ENCODE measurements at places on chromosomes 3 and 15.

DNA sequence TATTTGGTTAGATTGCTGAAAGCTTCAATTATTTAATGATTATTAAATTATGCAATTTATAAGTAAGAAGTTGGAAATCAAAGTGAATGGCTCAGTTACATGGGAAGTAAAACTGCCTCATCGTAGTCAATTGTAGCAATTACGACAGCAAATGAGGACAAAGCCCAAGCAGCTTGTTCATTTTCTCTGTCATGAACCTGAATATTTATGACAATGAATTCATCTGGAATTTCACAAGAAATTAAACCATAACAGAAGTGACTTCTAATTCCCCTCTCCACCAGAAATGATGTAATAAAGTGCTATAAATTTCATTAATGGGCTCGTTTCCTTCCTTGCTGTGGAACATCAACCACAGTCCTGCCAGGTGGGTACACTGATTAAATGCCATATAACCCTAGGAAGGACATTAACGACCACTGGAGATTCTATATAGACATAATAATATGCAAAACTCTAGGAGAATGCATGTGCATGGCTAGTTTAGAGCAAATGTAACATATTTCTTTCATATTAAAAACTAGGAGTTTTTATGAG lies 273.8 kb upstream of the DCBLD2 start:
- no peak for DNase-seq

GRCh38 chr3:110900576-110900975 lies 171.0 kb upstream of the NECTIN3 start:
- no peak for DNase-seq

DNA sequence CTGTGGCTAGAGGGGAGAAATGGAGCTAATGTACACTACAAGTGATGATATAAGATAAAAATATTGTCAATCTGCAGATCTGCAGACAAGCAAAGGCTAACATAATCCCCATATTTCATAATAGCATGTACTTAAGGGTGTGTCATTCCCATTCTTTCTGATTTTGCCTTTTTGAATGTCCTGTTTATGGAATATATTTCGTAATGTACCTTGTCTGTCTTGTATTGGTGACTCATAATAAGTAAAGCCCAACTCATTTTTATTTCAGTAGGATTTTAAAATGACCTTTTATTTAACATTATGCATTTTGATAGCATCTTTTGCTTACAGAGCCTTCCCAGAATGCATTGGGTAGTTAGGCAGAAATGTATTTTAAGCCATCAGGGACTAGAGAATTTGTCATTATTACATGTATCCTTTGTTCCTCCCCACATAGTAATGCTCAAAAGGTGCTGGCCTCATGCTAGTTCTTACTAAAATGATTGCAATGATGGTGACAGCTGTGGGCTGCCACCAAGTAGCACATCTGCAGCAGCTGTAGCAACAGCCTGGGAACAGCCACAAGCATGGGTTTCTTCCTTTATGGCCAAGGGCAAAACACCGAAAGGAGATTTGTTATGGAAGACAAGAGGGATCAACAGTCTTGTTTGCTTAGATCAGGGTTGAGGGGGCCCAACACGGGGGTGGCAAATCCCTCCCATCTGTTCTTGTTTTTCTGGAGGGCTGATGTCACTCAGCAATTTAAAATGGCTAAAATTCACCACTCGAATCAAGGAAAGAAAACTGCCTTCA lies 188.5 kb downstream of the CADPS start:
- no peak for DNase-seq

DNA sequence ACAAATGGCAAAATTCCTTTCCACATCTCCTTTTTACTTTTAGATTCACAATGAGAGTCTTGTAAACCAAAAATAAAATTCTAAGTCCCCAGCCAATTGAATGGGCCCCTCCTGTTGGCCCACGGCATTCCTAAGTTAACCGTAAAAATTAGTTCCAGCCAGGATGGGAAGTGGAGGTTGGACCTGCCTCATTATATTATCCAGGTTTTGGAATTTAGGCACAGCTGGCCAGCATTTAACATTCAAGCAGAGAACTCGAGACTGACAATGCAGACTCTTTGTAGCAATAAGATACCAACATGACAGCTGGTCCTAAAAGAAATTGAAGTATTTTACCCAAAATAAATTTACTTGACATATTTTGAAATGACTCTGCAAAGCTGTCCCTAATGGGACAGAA lies 321.0 kb upstream of the NAALADL2 start:
- no peak for DNase-seq

DNA sequence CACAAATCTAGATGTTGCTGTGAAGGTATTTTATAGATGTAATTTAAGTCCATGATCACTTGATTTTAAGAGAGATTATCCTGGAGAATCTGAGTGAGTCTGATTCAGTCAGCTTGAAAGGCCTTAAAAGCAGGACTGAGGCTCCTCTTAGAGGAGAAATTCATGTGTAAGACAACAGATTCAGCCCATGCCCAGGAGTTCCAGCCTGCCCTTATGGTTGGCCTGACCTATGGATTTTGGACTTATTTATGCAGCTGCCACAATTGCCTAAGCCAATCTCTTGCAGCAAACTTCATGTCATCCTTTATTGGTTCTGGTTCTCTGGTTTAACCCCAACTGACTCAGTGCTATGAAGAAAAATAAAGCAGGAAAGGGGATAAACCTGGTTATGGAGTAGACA lies 296.5 kb upstream of the RASGRP1 start:
- DNase-seq: no peak

GRCh38 chr15:63698692-63699091 lies 101.5 kb downstream of the FBXL22 start:
- no peak for DNase-seq

DNA sequence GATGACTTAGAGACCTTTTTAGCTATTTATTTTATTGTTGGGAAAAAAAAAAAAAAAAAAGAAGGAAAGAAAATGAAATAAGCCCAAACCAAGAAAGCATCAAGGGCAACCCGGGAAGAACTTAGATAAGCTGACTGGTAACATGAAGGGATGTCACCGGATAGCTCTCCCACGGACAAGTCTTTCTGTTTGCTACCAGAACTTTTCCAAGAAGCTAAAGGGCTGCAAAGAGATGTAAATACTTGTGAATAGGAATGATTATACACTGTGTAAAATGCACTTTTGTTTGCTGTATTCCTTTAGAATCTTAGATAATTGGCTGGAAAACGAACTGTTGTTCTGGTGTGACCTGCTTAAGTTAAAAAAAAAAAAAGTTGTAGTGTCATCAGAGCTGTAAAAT lies 2.8 kb downstream of the FOXB1 start:
- no peak for DNase-seq

DNA sequence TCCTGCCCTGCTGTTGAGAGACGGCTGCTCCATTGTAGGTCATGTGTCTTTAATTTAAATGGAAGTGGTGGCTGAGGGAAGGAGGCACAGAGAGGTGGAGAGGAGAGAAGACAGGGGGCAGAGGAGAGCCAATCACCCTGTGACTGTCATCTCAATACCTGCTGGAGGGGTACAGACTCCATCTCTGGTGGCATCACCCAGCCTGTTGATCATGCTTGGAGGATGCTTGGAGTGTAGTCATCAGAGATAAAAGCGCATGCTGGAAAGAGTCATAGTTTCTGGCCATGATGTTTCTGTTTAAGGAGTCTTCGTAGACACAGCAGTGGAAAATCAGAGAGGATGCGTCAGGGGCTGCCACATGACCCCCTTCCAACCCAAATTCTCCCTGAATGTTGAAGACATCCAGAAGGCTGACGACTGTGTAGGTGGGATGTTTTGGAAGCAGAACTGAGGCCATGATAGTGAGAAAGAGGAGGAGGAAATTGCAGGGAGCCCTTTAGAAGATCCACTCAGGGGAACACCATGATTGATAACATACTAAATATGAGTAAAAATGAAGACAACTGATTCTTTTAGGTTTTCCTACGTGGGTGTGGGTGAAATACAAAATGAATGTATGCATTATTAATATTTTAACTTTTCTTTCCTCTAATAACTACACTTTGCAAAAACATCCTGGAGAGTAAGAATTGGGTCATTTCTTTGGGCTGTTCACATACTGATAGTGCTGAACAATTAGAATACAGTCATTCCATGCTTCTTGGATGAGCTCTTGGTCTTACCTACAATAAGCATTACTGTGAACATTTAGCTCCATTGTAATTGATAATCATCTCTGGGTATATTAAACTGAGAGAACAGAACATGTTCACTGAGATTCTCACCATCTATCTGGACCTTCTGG lies 210.6 kb upstream of the ATP10A start:
- no peak for DNase-seq

DNA sequence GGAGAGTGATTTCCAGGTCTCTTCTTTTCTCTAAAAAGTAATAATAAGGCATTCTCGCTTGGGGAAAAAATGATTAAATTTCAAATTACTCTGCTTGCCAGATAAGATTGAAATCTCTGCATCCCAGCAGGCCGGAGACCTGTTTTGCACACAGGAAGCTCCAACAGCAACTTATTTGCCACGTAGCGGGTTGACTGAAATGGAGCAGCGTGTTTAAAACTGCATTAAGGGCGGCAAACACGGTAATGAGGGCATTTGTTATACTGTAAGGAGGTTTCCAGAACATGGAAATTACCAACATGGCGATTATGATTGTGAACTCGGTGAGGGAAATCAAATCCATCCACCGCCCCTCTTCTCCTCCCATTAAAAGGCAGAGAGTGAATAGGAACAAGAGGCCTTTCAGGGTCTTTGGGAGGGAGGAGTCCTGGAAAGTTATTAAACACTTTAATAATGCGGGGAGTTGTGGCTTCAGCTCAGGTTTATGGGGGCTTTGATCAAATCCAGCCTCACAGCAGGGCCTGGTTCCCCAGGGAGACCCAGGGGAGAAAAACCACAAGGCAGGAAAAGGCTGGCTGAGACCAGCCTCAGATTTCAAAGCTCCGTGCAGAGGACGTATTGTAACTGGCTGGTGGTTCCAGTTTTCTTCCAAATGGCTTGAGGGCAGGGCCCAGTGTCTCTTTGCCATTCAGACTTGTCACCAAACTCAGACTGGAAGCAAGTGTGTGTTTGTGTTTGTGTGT lies 242.3 kb downstream of the TLE3 start:
- no peak for DNase-seq

GRCh38 chr3:108406063-108406660 lies 104.2 kb downstream of the MYH15 start:
- DNase-seq: no peak

- DNase-seq: no peak
These were observed 368.6 kb upstream of the ROPN1 start for GRCh38 chr3:124360563-124360962.

DNA sequence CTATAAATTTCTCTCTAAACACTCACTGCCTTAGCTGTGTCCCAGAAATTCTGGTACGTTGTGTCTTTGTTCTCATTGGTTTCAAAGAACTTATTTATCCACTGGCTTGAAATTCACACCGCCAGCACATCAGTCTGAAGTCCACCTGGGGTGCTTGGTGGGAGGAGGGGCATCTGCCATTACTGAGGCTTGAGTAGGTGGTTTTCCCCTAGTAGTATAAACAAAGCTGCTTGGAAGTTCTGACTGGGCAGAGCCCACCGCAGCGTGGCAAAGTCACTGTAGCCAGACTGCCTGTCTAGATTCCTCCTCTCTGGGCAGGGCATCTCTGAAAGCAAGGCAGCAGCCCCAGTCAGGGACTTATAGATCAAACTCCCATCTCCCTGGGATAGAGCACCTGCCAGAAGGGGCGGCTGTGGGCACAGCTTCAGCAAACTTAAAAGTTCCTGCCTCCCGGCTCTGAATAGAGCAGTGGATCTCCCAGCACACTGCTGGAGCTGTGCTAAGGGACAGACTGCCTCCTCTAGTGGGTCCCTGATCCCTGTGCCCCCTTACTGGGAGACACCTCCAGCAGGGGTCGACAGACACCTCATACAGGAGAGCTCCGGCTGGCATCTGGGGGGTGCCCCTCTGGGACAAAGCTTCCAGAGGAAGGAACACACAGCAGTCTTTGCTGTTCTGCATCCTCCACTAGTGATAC lies 114.1 kb downstream of the SUCLG2 start:
- DNase-seq: no peak

GRCh38 chr3:178507507-178508442 lies 28.5 kb upstream of the KCNMB2 start:
- no peak for DNase-seq

DNA sequence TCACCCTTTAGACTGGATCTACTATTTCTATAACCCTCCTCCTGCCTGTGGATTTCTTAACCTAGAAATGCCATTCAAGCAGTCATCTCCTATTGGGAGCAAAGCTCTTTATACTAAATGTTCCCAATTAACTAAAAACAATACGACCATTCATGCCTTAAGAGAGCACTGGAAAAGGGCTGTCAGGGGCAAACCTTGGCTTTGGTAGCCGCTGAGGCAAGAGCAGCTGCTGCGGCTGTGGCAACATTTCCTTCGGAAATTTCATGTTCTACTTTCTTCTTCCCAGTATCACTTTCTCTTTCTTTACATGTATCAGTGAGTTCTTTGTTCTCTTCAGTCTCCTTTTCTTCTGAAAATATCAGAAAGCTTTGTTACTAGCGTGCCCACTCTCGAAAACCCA lies 56.3 kb upstream of the CSPG5 start:
- DNase-seq: no peak

GRCh38 chr3:4396542-4396941 lies 70.5 kb downstream of the SUMF1 start:
- no peak for DNase-seq

DNA sequence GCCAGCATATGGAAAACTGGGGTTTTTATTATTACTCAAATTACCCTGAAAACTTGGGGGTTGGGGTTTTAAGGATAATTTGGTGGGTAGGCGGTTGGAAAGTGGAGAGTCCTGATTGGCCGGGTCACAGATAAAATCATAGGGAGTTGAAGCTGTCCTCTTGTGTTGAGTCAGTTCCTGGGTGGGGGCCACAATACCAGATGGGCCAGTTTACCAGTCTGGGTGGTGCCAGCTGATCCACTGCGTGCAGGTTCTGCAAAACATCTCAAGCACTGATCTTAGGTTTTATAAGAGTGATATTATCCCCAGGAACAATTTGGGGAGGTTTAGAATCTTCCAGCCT lies 4.9 kb upstream of the ZNF662 start:
- no peak for DNase-seq

DNA sequence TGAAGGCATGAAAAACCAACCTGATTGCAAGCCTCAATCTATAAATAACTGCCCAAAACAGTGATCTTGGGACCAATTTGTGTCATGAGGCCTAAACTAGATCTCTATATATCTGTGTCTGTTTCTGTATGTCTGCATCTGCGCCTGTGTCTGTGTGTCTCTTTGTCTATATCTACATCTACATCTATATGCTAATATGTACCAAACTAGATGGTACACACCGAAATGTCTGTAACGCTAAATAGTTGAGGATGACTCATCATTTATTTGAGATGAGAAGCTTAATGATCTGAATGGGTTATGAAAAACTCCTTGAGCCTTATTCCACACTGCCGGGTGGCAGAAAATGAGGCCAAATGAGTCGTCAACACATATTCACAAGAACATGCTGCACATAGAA lies 982.3 kb downstream of the ROBO2 start:
- no peak for DNase-seq

- DNase-seq: no peak
These were observed 44.0 kb downstream of the SMAD3 start for GRCh38 chr15:67109141-67110034.

GRCh38 chr3:193330555-193331204 lies 47.9 kb downstream of the ATP13A5 start:
- DNase-seq: no peak

Measured in erythroblast (primary cell).